ENCODE measurements at places on chromosomes 7 and 10.

DNA sequence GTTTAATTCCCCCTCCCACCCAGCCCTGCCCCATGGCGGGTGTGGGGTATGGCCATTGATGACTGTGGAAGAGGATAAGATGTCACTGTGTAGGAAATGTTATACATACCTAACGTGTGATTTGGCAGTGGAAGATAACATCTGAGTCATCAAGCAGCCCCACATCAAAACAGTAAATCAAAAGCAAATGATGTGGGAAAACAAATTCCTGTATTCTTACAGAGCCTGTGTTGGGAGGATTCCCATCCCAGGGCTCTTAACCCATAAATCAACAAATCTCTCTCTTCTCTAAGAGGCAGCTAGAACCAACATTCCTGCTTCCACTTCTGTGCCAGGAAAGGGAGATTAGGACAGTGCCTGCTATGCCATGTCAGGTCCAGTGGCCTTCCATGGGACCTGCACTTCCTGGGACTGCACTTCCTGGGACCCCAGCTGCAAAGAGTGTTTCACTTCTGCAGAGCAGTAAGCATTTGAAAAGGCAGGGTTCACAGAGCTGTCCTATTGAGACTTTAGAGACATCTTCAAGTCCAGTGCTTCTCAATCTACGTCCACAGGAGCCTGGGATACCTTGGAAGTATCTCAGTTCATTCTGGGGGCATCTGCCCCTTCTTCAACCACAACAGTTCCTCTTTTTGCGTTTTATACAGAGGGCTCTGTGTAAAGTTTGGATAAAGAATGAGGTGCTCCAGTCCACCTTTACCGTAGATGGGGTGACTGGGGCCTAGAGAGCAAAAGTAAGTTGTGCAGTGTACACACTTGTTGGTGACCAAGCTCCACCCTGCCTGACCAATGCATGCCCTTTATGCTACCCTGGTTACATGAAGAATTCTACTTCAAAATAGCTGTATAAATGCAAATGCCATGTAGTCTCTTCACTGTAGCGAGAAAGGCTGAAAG, 45.7 kb downstream of the ATXN7L1 start:
- no peak for DNase-seq

DNA sequence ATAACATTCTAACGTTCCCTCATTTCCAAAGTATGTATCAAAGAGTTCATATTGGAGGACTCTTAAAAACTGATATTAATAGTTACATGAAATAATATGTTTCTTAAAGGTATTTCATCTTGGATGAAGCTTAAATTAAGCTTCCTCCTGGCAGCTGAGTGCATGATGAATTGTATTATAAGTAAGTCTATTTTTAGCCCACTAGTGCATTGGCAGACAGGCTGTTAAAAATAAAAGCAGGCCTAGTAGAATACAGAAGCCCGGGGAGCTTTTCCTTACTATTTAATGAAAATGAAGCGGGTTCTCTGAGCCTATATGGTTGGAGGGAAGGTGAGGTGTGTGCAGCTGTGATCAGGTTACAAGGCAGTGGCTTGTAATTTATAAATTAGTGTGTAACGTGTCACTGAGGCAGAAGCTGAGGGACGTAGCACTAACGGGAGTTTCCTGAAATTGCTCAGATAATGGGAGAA, 130.7 kb upstream of the KMT2E start:
- DNase-seq, result no peak

GRCh38 chr10:27457261-27457945, 46.7 kb upstream of the RAB18 start:
- DNase-seq, result no peak

- DNase-seq, result no peak
Observed at GRCh38 chr7:77561352-77561751, 24.3 kb downstream of the PTPN12 start.

- peak; percentile 43 for DNase-seq
Observed at GRCh38 chr10:71127104-71127503, 85.3 kb upstream of the UNC5B start.

GRCh38 chr7:135833642-135834041, 85.0 kb upstream of the FAM180A start:
- DNase-seq, result no peak

- DNase-seq, result no peak
Observed at GRCh38 chr7:114924038-114924712, 2.3 kb downstream of the MDFIC start.

GRCh38 chr7:128799451-128799850, 7.7 kb downstream of the CCDC136 start:
- no peak for DNase-seq

- DNase-seq, result no peak
Observed at GRCh38 chr7:100791881-100792666, 35.2 kb downstream of the EPHB4 start.

DNA sequence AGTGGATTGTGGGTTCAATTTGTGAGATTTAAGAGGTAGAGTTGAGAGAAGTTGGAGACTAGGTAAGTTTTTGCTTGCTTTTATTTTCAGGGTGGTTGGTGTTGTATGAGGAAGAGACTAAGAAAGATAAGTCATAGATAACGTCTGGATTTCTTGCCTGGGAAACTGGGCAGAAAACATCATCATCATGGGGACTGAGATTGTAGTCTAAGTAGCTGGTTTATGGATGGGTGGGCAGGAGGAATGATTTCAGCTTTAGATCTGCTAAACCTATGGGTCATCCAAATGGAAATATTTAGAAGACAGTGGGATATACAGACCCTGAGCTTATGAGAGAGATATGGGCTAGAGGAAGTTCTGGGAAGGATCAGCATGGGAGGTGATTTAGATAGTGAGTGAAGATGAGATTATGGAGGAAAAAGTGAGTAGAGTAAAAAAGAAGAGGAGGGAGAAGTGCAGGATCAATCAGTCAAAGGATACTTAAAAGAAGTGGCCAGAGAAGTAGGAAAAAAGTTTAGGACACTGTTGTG, 169.8 kb downstream of the WNT2 start:
- no peak for DNase-seq

DNA sequence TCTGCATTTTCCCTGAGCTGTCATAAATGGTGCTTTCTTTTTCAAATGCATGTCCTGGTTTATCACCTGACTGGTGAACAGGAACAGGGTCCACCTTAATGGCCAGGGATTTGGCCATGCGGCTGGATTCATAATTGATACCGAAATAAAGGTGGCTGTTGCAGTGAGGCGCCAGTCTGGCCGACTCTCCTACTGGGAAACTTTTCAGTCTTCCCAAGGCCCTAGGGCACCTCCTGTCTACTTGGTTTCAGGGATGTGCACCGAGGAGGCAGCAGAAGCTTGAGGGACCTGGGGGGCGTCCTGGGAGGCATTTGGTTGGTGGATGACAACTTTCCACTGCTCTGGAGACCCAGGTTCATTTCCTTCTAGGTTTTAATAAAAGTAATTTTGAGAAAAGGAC, 46.4 kb upstream of the FIGNL1 start:
- no peak for DNase-seq

GRCh38 chr10:67695555-67695954, 440 bp downstream of the CTNNA3 start:
- no peak for DNase-seq

DNA sequence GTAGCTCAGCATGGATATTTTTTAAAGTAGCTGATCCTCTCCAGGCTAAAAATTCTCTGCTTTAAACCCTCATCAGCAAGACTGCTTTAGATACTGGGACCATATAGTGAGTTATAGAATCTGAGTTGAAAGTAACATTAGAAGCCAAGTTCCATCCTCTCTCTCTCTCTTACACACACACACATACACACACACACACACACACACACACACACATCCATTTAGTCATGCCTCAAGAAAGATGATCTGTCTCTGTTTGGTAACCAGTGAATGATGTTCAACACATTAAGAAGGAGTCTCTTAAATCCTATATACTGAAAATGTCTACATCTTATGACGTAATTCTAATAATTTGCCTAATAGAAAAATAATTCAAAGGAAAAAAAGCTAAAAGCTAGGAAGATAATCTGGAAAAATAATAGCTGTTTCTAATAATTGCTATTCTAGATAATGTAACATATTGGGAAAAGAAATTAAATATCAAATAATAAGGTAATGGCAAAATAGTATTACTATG, 16.9 kb upstream of the ATP6V0A4 start:
- DNase-seq, result no peak

Measured in left renal pelvis (tissue), 4 donors.